ENCODE measurements at places on chromosomes 13 and 19.

- no peak for DNase-seq
- H3K27me3 ChIP-seq = no peaks in the 10 kb centered on the region
- no peak overlapping the region for H3K4me3 ChIP-seq
- H3K27ac ChIP-seq = no peak overlapping the region
- no peaks in the 10 kb centered on the region for H3K36me3 ChIP-seq
- no peaks in the 10 kb centered on the region for H3K4me1 ChIP-seq
These were observed 1.1 kb downstream of the KIR3DL3 start for GRCh38 chr19:54725321-54725720.

- H3K36me3 ChIP-seq = no peaks in the 10 kb centered on the region
- H3K27ac ChIP-seq = no peak overlapping the region
- no peak for DNase-seq
- H3K4me1 ChIP-seq = peaks cover 5% of the 10 kb centered on the region
These were observed 32.2 kb upstream of the TPT1 start for GRCh38 chr13:45373162-45373547.

- no peaks in the 10 kb centered on the region for H3K36me3 ChIP-seq
- no peak for DNase-seq
- H3K27me3 ChIP-seq = no peaks in the 10 kb centered on the region
- H3K4me3 ChIP-seq = no peak overlapping the region
These were observed 34.9 kb downstream of the KDM4B start for GRCh38 chr19:5003781-5004180.

DNA sequence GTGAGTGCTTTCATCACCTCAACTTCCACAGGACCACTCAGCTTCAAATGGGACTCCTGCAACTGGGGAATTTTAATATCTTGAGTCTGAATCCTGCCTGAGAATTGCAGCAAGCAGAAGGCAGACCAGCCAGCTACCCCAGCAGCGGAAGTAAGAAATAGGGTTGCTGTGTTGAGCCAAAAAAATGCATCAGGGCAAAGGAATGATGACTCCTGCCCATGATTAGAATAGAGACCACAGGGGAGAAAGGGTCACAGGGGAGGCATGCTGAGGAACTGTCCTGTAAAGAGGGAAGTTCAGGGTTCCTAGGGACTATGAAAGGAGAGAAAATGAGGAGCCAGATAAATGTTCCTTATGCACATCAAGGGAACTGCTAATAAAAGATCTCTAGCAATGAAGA lies 370.2 kb downstream of the KCTD12 start:
- H3K27ac ChIP-seq = no peak overlapping the region
- DNase-seq = no peak
- no peaks in the 10 kb centered on the region for H3K27me3 ChIP-seq
- no peak overlapping the region for H3K4me3 ChIP-seq

DNA sequence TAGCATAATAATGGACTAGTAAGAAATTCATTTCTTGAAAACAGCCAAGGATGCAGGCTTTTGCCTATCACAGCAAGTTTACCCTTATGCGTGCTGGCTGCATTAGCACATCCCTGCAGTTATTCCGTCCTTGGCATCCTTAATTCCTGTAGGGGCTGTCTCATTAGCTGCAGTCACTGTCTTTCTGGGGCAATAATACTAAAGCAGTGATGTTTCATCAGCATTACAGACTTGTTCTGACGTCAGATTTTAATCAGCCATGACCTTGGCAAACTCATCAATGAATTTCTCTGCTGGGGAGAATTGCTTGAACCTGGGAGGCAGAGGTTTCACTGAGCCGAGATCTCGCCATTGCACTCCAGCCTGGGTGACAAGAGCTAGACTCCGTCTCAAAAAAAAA lies 103.7 kb downstream of the RXFP2 start:
- no peak overlapping the region for H3K4me3 ChIP-seq
- no peaks in the 10 kb centered on the region for H3K36me3 ChIP-seq
- DNase-seq = no peak
- H3K27me3 ChIP-seq = no peaks in the 10 kb centered on the region
- no peak overlapping the region for H3K27ac ChIP-seq

GRCh38 chr19:56141417-56141993 lies 418 bp downstream of the ZNF444 start:
- no peak for DNase-seq
- peak overlapping the region; percentile 56 for H3K4me3 ChIP-seq
- no peaks in the 10 kb centered on the region for H3K36me3 ChIP-seq
- H3K4me1 ChIP-seq = peaks cover 12% of the 10 kb centered on the region
